ENCODE measurements at places on chromosomes 16 and 17.

DNA sequence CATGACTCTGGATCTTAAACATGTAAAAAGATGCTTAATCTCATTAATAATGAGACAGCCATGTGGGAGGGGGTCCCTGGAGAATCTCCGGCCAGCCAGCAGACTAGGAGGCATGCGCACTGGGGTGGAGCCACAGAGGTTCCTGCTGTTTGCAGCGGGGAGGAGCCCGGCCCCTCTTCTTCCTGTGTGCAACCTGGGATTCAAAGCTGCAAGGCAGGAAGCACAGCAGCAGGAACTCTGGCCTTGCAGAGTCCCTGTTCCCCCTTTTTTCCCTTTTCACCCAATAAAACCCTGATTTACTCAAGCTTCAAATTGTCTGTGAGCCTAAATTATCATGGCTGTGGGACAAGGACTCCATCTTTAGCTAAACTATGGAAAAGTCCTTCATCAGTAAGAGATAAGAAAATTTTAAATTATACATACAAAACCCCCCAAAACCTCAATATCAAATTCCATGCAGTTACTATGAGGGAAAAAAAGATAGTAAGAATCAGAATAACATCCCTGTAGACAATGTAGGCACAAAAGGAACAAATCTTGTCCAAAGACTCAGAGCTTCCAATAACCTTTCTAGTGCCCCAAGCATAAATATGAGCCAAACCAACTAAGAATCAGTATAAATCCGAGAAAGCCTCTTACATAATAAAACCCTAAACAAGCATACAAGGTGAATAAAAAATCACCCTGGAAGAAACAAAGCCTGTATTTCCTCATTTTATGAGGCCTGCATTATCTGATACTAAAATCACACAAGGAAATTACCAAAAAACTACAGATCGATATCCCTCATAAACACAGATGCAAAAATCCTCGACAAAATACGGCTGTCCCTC lies 12.1 kb downstream of the CFDP1 start:
- DNase-seq, result no peak

GRCh38 chr17:17682293-17682736 lies 1.1 kb downstream of the RAI1 start:
- no peak for DNase-seq

DNA sequence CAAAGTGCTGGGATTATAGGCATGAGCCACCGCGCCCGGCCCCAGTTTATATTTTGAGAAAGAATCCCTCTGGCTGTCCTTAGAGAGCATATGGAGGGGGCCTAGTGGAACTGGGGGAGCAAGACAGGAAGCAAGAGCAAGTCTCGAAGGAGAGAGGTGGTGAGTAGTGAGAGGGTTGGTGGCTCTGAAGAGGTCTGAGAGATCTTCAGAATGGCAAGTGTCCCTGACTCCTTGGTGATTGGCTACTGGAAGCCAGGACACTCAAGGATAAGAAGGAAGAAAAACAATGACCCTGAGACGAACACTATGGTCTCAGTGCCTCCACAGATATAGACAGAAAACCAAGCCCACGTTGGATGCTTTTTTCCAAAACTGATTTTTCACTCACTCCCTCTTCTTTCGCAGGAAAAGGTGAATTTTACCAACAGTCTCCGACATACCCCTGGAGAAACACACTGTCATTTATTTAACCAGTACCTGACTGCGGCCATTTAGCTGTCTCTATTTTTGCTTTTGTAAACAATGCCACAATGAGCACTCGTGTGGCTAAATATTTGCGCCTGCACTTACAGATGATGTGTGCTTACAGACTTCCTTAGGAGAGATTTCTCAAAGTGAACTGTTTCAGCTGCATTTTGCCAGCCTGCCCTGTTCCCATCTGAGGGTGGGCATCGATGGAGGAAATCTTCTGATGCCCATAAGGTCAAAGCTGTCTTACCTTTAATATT lies 15.9 kb upstream of the DOK4 start:
- no peak for DNase-seq

DNA sequence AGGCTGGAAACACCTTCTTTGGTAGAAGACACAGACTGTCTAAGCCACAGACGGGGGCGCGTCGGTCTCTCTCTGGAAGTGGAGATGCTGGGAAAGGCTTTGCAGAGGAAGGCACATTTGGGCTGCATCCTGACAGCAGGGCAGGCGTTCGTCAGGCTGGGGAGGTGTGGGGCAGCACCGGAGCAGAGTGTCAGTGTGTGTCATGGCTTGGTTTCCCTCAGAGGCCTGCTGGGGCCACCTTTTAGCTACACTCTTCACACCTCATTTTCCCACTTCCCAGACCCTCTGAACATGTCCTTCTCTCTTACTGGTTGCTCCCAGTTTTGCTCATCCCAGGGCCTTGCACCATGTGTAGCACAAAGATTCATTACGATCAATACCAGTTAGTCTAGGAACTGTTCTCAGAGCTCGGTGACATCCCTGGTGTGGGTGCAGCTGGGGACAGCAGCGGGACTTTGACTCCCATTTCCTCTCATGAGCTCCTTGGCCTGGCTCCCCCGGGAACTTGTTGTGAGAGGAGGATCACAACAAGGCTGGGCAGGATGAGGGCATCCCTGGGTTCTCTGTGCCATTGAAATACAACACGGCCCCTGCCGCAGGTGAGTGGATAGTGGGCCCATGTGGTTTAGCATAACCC lies 33.1 kb downstream of the SMARCE1 start:
- no peak for DNase-seq

GRCh38 chr16:4522051-4522581 lies 16.5 kb downstream of the CDIP1 start:
- DNase-seq, result no peak

DNA sequence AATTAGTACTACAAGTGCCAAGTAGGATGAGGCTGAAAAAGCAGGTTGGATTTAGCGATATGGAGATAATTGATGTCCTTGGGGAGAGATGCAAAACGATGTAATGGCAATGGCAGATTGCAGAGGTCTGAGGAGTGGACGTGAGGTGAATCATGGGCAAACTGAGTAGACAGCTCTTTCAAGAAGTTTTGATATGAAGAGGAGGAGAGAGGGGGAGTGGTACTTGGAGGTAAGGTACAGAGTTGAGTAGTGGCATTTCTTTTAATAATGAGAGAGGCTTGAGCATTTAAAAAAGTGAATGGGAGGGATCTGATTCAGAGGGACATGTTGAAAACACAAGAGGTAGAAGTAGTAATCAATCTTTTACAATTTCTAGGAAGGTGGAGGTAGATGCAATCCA lies 17.7 kb upstream of the VPS4A start:
- no peak for DNase-seq

DNA sequence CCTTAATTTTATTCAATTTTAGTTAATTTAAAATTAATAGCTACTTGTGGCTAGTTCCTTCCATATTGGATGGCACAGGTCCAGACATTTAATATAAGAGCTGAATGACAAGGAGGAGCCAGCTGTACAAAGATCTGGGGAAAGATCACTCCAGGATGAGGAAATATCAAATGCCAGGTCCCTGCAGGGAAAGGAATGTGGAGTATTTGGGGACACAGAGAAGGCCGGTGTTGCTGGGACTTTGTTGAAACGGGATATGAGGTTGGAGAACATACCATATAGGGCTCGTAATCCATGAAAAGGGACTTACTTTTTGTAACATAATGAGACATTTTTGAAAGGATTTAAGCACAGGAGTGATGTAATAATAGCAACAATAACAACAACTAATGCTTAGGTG lies 426.8 kb downstream of the HS3ST4 start:
- DNase-seq, result no peak

Data from esophagus squamous epithelium (tissue), 5 donors.